Endodermal cell (in vitro differentiated cells): ENCODE measurements at places on chromosomes 7 and 10.
A peak's percentile ranks its signal among the peaks of the same experiment; 100 is the strongest.

GRCh38 chr10:115971921-115972320 lies 301.1 kb downstream of the GFRA1 start:
- no peak for DNase-seq

- no peak for DNase-seq
Measured at GRCh38 chr10:52758406-52758805, 14.2 kb downstream of the MBL2 start.

DNA sequence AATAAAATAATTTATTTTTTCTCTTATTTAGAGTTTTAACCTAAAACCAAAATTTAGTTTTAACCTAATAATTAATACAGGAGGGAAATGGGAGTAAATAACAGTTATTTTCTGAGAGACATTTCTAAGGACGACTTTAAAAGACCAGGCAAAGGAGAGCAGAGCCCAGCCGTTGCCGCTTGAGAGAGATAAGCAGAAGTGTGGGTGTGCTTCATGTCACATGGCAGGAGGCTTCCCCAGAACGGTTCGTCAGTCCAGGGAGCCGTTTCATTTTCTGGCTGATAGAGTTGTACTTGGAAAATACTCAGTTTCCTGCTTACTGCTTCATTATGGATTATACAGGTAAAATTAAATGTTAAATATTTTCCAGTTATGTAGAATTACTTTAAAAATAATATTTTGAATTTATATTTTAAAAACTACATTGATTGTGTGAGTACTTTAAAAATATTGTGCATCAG lies 61.4 kb downstream of the ST7 start:
- no peak for DNase-seq

GRCh38 chr10:125484035-125484732 lies 198.8 kb downstream of the TEX36 start:
- DNase-seq, result no peak

GRCh38 chr10:110420401-110421193 lies 77.1 kb upstream of the DUSP5 start:
- DNase-seq, result no peak

- no peak for DNase-seq
Measured at GRCh38 chr10:79413196-79413595, 32.2 kb downstream of the ZCCHC24 start.

- no peak for DNase-seq
Measured at GRCh38 chr10:74896788-74897527, 70.6 kb downstream of the KAT6B start.

DNA sequence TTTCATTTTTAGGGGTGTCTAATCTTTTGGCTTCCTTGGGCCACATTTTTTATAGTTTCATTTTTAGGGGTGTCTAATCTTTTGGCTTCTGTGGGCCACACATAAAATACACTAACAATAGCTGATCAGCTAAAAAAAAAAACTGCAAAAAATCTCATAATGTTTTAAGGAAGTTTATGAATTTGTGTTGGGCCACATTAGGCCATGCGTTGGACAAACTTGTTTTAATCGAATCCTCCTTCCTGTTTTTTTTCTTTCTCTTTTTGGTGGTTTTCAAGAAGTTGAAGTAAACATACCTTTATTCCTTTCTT lies 37.4 kb downstream of the ZNRF2 start:
- DNase-seq, result no peak

GRCh38 chr7:116142374-116142773 lies 68.0 kb upstream of the TES start:
- no peak for DNase-seq

DNA sequence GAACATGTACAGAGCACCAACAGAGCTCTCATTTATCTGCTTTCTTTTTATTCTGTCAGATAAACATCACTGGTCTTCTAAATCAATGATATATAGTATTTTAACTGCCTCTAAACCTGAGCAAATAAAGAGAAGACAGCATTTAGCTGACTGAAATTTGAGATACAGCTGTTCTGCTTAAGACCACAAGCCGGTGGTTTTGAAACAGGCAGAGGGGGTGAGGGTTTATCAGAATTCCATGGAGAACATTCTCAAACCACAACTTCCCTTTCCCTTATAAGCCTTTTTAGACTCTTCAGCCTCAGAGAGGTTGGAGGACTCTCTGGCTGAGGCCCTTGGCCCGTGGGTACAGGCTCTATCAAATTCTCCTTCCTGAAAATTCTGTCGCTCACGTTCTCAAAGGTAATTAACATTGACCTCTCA lies 87.4 kb upstream of the RSU1 start:
- no peak for DNase-seq

- no peak for DNase-seq
Measured at GRCh38 chr10:51711519-51711891, 12.1 kb upstream of the CSTF2T start.

- DNase-seq, result no peak
Measured at GRCh38 chr7:44144426-44144967, 3.4 kb upstream of the MYL7 start.

- peak; percentile 94 for DNase-seq
Measured at GRCh38 chr10:84237199-84238051, 3.9 kb downstream of the LRIT1 start.

DNA sequence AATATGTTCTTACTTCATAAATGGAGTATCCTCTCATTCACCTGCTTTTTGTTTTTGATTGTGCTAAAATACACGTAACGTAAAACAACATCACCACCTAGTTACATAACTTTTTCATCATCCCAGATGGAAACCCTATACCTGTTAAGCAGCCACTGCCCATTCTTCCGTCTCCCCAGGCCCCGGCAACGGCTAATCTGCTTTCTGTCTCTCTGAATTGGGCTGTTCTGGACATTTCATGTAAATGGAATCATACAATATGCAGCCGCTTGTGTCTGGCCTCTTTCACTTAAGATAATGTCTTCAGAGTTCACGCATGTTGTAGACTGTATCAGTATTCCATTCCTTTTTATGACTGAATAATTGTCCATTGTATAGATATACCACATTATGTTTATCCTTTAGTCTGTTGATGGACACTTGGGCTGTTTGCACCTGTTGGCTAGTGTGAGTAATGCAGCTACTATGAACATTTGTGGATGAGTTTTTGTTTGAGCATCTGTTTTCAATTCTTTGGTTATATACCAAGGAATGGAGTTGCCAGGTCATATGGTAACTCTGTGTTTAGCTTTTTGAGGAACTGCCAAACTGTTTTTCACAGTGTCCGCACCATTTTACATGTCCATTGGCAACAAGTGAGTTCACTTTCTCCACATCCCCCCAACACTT lies 14.1 kb upstream of the SUN1 start:
- no peak for DNase-seq

DNA sequence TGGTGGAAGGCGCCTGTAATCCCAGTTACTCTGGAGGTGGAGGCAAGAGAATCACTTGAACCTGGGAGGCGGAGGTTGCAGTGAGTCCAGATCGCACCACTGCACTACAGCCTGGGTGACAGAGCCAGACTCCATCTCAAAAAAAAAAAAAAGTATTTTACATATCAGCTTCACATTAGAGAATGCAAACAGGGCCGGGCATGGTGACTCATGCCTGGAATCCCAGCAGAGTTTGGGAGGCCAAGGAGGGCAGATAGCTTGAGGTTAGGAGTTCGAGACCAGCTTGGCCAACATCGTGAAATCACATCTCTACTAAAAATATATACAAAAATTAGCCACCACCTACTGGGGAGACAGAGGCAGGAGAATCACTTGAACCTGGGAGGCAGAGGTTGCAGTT lies 31.6 kb downstream of the USP54 start:
- no peak for DNase-seq

- no peak for DNase-seq
Measured at GRCh38 chr7:30968294-30968693, 4.5 kb downstream of the GHRHR start.

DNA sequence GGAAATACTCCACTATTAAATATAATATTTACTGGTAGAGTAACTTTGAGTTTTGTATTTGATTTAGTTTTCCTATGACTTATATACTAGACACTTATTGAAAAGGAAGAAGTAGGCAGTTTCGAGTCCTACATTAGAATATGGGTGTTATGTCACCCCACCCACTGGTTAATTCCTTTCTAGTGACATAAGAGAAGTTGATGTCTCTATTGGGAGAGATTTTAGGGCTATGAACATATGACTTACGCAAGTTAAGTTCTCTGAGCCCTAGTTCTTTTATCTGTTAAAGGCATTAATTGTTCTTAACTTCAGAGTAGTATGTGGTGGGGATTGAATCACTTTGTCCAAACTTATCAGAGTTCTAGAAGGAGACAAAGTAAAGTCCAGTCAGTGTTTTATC lies 30.5 kb downstream of the CPED1 start:
- DNase-seq, result no peak

DNA sequence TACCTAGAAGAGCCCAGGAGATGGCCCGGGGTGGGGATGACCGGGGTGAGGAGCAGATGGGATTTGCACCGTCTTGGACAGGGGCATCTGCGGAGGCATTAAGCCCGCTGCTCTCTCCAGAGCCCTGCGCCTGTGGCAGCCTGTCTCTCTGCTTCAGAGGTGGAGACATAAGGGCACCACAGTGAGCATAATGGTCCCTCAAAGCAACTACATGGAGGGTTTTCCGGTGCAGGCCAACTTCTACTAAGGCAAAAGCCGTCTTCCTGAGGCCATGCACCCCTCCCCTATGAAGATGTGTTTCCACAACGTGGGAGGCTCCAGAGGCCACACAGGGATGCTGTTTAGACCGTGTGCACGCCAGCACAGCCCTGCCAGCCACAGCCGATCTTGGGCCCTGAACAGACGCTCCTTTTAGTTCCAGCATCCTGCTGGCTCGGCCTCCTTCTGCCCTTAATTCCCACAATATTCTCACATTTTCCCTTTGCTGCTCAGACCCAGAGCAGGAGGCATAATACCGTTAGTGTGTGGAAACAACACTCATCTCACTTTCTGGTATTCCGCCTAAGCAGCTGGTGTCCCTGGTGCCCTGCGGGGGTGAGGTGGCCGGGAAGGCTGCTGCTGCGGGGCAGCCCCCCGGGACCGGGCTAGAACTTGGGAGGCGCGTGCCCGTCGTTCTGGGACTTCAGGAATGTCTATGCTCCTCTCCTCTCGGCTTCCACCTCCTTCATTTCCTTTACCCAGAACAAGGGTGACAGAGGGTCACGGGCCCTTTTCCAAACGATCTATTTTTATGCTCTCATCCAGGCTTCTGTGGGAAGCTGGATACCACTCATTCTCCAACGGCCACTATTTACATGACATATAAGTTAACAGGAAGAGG lies 266.9 kb downstream of the TNS3 start:
- peak; percentile 65 for DNase-seq

GRCh38 chr7:98571986-98572385 lies 45.1 kb upstream of the NPTX2 start:
- DNase-seq, result no peak

DNA sequence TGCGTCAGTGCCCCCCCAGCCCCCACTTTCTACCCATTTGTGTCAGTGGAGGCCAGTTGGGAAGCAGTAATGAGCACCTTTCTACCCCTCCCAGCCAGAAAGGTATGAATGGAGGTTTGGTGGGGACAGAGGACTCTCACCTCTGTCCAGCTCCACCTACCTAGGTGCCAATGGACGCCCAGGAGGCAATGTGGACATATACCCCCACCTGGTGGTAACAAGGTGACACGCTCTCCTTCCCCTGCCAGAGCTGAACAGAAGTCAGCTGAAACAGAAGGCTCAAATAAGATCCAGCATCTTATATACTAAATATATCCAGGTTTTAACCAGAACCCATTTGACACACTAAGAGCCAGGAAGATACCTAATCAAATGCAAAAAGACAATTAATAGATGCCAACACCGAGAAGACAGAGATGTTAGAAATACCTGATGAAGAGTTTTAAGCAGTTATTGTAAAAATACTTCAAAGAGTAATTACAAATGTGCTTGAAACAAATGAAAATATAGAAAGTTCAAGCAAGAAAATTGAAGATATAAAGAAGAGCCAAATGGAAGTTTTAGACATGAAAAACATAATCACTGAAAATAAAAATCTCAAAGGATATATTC lies 18.4 kb upstream of the SORCS3 start:
- DNase-seq, result peak; percentile 85

DNA sequence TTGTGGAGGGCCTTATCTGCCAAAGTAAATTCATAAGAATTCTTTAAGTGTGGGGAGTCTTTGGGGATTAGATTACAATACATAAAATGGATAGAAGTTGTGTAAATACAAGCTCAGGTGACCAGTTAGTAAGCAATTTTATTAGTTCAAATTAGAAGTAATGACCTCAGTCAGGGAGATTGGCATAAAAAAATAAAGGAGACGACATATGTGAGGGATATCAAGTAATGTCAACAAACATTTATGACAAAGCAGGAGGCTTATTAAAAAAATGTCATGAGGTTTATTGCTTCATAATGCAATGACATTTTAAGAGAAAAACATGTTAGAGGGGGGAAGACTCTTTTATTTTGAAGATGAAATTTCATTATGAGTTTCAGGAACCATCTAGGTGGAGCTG lies 1137.0 kb upstream of the PHF14 start:
- DNase-seq, result no peak

- DNase-seq, result no peak
Measured at GRCh38 chr7:37920305-37920848, at the start of gene EPDR1. EPDR1 (plus strand) TSS chr7:37920640; CDS start chr7:37920940, 300 bp downstream.

DNA sequence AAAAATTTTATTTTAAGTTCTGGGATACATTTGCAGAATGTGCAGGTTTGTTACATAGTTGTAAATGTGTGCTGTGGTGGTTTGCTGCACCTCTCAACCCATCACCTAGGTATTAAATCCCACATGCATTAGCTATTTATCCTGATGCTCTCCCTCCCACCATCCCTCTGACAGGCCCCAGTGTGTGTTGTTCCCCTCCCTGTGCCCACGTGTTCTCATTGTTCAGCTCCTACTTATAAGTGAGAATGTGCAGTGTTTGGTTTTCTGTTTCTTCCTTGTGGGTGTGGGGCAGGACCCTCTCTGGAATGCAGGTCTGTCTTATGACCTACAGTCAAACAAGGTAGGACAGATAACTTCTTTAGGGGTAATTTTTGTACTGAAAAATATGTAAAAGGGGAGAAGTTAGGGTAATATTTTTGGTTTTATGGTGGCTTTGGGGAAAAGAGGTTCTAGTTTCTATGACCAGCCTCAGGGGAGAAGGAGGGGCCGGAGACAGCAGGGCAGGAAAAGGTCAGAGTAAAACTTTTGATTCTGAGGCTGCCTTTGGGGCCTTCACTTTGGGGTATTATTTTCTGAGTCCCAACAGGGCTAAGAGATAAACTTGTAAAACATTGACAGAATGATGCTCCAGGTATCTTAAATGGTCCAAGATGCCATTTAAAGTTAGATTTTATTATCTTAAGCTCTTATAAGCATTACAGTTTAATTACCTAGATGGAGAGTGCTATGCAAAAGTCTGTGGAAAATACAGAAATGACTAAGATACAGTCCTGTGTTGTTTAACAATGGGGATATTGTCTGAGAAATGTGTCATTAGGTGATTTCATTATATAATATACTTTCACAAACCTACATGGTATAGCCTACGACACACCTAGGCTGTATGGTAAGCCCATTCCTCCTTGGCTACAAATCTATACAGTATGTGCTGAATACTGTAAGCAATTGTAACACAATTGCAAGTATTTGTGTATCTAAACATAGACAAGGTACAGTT lies 354.8 kb downstream of the ABCA13 start:
- no peak for DNase-seq

- DNase-seq, result no peak
Measured at GRCh38 chr10:46198516-46198915, 88.3 kb upstream of the ANTXRL start.

- DNase-seq, result no peak
Measured at GRCh38 chr10:19041171-19041570, 7.4 kb upstream of the MALRD1 start.

GRCh38 chr10:104447906-104448305 lies 94.3 kb downstream of the CFAP58 start:
- DNase-seq, result no peak

GRCh38 chr10:67665491-67665890 lies 30.5 kb downstream of the CTNNA3 start:
- DNase-seq, result peak; percentile 50
